Ureter (tissue), 1 donor: ENCODE measurements at places on chromosomes 7 and 10.

DNA sequence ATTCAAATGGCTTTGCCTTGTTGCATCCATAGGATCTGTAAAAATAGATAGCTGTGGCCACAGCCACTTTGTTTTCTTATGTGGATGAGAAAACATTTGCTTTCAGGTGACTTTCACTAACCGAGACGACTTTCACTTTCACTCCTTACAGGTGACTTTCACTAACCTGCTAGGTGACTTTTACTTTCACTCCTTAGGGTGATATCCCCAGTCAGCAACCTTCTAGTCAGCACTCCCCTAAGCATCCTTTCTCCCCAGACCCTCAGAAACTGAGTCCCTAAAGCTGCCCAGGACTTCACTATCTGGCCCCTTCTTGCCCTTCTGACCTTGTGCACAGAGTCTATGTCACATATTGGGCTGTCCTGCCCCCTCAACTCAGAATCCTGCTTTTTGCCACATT, 177.5 kb downstream of the RELN start:
- no peak for DNase-seq

DNA sequence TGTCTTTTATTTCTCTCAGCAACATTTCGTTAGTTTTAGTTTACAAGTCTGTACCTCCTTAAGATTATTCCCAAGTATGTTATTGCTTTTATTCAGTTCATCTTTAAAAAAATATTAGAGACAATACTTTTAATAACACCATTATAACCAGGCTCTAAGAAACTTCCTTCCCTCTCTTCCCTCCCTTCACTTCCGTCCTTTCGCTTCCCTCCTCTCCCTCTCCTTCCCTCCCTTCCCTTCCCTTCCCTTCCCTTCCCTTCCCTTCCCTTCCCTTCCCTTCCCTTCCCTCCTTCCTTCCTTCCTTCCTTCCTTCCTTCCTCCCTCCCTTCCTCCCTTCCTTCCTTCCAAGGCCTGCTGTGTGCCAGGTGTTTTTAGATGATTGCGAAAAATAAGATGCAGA, 58.1 kb downstream of the DOCK1 start:
- no peak for DNase-seq

GRCh38 chr7:32507414-32507813, 12.1 kb downstream of the AVL9 start:
- DNase-seq = no peak

GRCh38 chr10:43055991-43056567, 20.8 kb upstream of the RET start:
- no peak for DNase-seq

- no peak for DNase-seq
Observed at GRCh38 chr10:79055892-79056291, 12.9 kb upstream of the ZMIZ1 start.

DNA sequence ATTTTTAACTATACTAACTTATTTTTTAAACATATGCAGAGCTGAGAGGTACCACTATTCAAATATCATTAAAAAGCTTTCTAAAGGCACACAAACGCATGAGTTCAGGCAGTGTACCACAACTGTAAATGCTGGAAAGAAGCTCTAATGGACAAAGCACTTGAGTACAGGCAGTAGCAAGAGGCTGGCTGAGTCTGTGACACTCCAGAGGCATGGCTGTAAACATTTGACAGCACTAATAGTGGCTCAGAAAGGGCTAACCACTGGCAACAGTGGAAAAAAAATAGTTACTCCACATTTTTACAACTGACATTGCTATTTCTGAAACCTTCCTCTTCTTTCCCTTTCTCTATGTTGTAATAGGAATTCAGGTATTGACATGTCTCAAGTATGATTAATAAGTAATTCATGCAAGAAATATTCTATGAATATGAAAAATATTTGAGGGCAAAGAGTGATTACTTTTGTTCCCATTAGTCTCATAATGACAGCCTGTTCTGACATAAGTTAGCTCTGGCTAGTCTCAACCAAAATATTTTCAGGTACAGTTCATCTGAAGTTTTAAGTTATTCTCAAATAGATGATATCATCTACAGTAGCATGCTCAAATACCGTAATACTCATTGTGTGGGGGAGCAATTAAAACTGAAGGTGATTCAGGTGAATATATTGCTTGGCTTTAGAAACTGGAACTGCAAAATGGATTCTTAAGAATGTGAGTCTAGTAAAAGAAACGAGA, 324.0 kb upstream of the POT1 start:
- DNase-seq = no peak

GRCh38 chr10:71193516-71193915, 18.9 kb upstream of the UNC5B start:
- DNase-seq = no peak

- DNase-seq = no peak
Observed at GRCh38 chr10:133335246-133336117, 1.2 kb downstream of the CALY start.

- no peak for DNase-seq
Observed at GRCh38 chr10:72087969-72088888, at the start of gene SPOCK2. TSS of gene SPOCK2 (minus strand) at chr10:72088551. CDS start at chr10:72088328, 223 bp downstream.

DNA sequence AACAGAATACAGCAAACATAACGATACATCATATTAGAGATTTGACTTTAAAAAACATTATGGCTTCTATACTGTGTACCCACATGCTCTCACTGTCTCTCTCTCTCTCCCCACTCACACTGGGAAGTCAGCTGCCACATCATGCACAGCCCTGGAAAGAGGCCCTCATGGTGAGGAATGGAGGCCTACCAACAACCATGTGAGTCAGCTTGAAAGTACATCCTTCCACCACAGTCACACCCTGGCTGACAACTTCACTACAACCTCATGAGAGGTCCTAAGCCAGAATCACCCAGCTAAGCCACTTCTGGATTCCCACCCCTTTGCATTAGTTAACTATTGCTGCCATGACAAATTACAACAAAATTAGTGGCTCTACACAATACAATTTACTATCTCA, 23.3 kb upstream of the GPR22 start:
- DNase-seq = no peak

GRCh38 chr7:70585071-70585470, 546.9 kb upstream of the GALNT17 start:
- peak; percentile 28 for DNase-seq

- DNase-seq = no peak
Observed at GRCh38 chr7:71491336-71491735, 359.4 kb downstream of the GALNT17 start.

DNA sequence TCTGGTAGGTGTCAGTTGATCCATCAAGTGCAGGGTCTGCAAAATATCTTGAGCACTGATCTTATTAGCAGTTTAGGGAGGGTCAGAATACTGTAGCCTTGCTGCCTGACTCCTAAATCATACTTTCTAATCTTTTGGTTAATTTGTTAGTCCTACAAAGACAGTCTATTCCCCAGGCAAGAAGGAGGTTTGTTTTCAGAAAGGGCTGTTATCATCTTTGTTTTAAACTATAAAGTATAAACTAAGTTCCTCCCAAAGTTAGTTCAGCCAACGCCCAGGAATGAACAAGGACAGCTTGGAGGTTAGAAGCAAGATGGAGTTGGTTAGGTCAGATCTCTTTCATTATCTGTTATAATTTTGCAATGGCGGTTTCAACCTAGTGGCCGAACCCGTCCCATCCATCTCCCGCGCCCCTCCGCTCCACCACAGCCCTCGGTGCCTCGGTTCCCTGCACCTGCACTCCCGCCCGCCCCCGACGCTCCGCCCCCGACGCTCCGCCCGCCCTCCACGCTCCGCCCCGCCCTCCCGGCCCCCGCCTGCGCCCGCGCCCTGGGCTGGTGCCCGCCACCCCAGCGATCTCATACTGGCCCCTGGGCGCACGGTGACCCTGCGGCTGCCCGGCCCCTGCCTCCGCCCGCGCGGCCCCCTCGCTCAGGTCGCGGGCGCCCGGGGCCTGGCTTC, at the start of gene ADCK2:
Gene ADCK2 (plus strand): TSS at position 564 of the 681 bp plus-strand sequence. CDS start 386 bp downstream, outside the sequence.
- peak; percentile 63 for DNase-seq

GRCh38 chr7:117086788-117087187, 133.5 kb downstream of the ST7 start:
- DNase-seq = no peak

- no peak for DNase-seq
Observed at GRCh38 chr10:133336577-133337369, at the start of gene CALY. TSS of gene CALY (minus strand) at chr10:133336896. CDS start at chr10:133328989, 7,907 bp downstream.

DNA sequence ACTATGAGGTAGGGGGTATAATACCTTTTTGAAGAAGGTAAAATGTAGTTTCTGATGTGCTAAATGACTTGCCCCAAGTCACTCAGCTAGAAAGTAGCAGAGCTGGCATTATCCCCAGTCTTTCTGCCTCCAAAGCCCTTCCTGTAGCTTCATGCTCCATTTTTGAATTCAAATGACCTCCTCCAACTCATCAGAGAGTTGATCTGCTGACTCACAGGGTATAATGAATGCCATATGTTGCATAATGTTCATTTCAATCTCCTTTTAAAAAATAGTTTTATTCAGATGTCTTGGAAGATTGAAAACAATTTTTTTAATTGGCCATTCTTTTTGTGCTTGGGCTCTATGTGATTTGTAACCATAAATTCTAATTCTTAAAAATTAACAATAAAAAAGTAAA, 272.8 kb upstream of the IMMP2L start:
- DNase-seq = no peak

- no peak for DNase-seq
Observed at GRCh38 chr10:66940965-66941364, 15.1 kb downstream of the LRRTM3 start.

DNA sequence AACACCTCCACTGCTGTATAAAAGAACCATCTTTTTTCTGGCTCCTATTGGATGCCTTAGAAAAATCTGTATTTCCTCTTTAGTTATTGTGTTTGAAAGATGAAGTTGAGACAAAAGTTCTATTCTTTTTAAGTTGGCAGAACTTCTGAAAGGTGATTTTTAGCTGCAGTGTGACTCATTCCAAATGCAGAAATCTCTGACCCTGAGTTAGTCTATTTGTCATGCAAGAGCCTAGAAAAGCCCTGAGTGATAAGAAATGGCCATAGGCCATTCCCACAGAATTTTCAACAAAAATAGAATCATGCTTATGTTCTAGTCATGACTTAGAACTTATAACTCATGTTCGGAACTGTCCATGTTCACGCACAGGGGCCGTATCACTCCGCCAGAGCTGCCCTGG, 89.1 kb downstream of the EGFR start:
- DNase-seq = no peak

DNA sequence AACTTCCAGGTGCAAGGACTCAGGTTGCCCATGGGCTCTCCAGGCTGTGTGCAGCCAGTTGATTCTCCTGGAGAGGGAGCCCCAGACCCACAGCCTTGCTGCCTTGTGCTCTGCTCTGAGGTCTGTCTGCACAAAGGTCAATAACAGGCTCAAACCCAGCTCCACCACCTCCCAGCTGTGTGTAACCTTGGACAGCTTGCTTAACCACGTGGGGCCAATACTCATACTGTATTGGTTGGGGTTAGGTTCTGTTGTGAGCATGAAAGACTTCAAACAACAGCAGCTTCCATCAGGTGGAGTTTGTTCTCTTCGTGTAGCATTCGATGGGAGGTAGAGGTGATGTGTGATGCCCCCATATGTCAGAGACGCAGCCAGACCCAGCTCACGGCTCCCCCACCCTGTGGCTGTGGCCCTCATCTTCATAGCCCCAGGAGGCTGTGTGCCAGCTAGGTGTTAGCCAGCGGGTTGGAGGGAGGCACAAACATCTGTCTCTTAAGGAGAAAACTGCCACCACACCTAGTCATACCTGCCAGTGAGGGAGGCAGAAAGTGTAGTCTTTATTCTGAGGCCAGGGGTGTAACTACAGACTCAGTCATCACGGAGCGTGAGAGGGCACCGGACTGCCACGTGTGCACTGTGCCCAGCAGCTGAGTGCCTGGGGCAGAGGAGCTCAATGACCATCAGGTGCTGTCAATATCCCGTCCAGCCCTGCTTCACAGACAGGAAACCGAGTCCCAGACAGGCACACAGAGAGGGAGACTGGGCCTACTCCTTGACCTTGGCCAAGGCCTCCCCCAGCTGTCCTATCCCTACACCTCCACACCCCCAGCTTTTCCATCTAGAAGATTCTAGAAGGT, 8.1 kb upstream of the POLD2 start:
- DNase-seq = no peak

DNA sequence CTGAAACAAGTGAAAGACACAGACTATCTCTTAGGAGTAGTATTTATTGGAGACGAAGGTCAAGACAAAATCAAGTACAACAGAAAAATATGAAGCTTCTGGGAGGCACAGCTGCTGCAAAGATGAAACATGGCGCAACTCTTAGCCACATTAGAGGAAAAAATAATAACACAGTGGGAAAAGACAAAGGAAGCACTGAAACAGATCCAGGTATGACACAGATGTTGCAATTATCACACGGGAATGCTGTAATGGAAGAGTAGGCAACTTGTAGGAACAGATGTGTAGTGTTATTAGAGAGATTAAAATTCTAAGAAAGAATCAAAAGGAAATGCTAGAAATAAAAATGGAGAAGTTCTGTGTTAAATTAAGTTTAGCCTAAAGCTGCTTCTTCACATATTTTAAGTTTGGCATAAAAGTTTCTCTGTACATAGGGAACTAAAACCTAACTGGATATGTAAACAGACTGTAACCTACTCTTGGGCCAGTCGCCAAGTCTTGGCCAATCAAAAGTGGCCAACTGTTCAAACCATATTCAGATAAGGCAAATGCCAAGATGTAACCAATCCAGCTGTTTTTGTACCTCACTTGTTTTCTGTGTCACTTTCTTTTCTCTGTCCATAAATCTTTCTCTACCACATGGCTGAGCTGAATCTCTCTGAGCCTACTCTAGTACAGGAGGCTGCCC, 1132.0 kb upstream of the LRRTM3 start:
- no peak for DNase-seq

GRCh38 chr10:126013489-126014281, 117.3 kb downstream of the FANK1 start:
- no peak for DNase-seq

DNA sequence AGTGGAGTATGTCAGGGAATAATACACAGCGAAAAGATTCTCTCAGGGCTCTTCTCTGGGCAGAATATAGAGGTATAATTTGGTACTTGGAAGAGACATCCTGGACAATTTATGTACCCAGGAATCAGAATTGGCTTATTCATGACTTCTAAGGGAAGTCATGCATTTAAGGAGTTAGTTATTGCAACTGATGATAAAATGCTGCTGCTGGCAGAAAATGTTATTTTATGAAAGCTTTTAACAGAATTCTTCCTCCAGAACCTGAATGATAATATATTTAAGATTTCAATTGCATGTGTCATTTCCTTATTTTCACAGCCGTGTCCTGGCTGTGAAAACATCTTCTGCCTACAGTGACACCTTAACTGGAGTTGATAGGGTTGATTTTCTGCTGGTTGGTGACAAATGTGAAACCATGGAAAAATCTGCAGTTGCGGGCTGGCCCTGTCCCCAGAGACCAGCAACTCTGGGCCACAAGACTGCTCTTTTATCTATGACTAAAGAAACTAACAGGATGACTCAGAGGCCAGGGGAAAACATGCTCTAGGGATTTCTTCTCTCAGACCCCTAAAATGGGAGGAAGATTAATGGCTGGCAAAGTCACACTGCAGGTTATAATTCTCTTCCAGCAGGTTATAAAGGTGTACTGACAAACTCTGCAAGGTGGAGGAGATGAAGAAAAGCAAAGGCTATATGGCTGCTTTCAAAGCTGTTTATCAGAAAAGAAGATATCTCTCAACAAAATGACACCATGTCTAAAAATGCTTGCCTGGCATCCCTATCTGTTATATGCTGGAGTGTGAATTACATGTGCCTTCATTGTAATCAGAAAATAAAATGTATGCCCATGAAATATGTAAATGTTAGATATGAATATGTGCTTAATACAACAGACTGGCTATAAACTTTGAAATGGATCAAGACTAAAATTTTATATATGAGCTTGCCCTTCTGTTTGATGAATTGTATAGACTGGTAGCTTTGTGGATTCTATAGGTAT, 12.1 kb upstream of the TRUB1 start:
- DNase-seq = no peak

GRCh38 chr7:143367972-143368371, 5.5 kb upstream of the FAM131B start:
- no peak for DNase-seq
